ENCODE measurements at places on chromosomes 16 and 17.

DNA sequence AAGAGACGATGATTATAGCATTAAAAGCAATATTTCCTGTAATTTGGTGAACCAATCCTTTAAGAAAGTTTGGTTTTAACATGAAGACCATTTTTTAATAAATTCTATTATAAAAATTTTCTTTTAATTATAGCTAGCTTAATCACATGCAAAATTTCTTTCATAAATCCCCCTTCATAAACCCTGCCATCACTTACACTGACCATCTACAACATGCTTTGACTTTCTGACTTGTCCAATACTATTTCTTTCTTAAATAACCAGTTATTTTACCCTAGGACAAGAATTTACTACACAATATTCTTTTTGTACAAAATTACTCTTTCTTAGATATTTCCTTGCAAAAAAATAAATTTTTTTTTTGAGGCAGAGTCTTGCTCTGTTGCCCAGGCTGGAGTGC lies 1334.8 kb downstream of the CDH11 start:
- DNase-seq: no peak

DNA sequence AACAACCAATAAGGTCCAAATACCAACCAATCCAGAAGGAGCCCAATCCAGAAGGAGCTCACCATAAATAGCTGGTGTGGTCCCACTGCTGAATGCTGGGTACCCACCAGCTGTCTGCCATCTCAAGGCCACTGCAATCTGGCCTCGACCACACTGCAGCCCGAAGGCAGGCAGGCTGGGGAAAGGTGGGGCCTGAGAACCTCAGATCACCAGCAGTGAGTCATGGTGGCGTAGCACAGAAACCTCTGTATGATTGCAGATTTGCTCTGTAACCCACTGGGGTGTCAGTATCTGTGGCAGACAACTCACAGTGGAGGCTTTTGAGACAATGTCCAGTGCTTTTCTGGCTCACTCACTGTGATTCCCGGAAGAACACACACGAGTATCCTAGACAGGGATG lies 14.7 kb upstream of the CMTR2 start:
- DNase-seq: no peak

- no peak for DNase-seq
These were observed 186.3 kb upstream of the GSE1 start for GRCh38 chr16:85426806-85427205.

GRCh38 chr17:73307130-73307529 lies 4.7 kb downstream of the CDC42EP4 start:
- no peak for DNase-seq

All from breast epithelium (tissue), 4 donors.